ENCODE measurements at places on chromosomes 7 and 10.

DNA sequence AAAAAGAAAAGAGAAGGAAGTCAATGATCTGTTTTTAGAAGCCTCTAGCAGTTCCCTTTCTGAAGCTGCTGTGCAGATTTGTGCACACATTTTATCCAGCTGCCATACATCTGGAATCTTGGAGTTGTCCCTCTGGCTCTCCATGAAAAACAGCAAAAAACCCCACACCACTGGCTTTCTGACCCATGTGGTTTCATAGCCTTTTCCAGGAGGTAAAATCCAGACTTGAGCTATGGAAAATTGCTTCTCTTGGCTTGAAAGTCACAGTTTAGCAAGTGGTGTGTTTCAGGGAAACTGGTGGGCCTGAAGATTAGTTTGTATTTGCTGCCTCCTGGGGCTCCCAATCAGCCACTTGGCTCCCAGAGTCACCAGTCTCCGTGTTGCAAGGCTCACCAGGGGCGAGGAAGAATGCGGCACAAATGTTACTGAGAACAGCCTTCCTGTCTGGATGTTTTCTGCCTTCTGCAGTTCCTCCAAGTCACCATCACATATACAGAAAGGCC is 50.1 kb upstream of the ADRB1 start:
- DNase-seq = no peak

DNA sequence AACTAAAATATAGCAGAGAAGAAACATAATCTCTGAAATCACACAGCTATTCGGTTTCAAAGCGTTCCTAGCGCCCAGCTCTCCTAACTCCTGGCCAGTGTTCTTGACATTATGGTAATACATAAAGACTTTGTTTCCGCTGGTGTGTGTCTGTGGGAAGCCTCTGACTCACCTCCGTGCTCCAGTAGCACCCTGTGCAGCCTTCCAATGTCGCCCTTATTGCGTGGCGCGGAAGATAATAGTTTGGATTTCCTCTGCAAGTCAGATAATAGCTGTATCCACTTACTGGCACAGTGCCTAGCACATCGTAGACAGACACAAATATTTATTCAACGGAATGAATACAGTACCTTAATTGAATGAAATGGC is 570 bp downstream of the BMS1 start:
- no peak for DNase-seq

- DNase-seq = no peak
Measured at GRCh38 chr7:22231806-22232205, 125.1 kb downstream of the RAPGEF5 start.

DNA sequence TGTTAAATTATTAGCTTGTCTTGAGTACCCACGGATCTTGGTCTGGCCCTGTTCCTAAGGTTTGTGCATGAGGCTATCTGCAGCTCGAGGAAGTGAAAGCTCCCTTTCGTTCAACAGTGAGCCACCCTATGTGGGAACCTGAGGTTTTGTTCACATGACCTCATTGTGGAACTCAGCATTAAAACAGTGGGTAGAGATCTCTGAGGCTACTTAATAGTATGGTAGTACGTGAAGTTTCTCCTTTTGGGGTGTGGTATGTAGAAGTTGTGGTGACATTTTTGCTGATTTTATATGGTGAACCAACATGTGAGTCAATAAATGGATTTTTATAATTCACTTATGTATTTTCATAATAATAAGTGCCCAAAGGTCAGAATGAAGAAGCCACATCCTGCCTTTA is 252.7 kb upstream of the FERD3L start:
- DNase-seq = no peak

GRCh38 chr10:8056378-8056777 is 1.9 kb downstream of the GATA3 start:
- DNase-seq = no peak

- DNase-seq = peak; percentile 41
Measured at GRCh38 chr10:5442065-5442989, 30.0 kb downstream of the NET1 start.

DNA sequence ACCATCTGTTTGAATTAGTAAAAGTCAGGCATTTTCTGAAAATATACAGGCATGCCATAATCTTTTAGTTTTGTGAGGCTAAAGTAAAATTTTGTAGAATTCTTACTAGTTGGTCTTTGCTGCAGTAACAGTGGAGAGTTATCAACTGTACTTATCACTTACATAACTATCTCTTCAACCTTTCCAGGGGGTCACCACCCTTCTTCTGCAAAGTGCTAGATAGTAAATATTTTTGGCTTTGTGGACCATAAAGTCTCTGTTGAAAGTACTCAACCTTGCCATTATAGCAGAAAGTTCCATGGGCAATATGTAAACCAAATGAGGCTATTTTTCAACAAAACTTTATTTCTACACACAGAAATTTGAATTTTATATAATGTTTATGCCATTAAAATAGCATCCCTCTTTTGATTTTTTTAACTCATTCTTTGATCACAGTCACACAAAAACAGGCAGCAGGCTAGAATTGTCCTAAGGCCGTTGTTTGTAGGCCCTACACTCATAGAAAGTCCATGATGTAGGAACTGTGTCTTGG is 59.5 kb upstream of the KLF6 start:
- no peak for DNase-seq

GRCh38 chr10:87850742-87851205 is 12.6 kb downstream of the KLLN start:
- DNase-seq = no peak

DNA sequence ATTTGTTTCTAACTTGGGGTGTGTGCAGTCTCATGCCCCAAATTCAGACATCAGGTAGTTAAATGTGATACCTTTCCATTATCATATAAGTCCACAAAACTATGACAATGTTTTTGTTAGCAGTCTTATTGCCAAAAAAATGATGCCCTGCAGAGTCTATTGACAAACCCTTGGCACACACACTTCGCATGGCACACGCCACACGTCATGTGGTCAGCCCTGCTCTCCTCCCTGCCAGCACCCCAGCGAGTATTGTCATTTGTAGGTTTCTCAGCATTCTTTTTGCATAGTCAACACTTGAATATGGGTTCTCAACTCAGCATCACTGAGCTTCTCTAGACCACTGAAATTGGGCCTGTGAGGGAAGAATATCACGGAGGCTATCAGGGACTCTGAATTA is 356.0 kb downstream of the INHBA start:
- no peak for DNase-seq

DNA sequence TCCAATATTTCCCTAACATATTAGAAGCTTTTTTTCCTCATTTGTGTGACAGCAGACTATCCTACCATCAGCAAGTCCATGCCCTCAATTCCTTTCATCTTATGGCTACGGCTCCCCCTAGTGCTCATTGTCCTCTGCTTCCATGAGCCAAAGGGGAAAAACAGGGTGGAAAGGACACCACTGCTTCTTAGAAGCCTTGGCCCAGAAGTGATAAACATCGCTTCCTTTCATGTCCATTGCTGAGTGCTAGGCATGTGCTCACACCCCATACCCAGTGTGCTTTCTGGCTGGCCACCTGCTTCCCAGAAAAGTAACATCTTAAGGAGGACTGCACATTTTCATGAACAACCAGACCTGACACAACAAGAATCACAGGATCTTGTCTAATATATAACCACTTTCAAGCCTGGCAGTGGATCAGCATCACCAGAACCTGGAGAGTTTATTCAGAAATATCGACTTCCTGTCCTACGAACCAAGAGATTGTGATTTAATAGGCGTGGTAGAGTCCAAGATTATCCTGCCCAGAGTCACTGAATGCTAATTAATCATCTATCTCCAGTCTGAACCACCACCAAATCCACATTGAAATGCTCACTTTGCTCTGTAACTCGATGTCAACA is 650.5 kb upstream of the SORCS1 start:
- peak; percentile 7 for DNase-seq

DNA sequence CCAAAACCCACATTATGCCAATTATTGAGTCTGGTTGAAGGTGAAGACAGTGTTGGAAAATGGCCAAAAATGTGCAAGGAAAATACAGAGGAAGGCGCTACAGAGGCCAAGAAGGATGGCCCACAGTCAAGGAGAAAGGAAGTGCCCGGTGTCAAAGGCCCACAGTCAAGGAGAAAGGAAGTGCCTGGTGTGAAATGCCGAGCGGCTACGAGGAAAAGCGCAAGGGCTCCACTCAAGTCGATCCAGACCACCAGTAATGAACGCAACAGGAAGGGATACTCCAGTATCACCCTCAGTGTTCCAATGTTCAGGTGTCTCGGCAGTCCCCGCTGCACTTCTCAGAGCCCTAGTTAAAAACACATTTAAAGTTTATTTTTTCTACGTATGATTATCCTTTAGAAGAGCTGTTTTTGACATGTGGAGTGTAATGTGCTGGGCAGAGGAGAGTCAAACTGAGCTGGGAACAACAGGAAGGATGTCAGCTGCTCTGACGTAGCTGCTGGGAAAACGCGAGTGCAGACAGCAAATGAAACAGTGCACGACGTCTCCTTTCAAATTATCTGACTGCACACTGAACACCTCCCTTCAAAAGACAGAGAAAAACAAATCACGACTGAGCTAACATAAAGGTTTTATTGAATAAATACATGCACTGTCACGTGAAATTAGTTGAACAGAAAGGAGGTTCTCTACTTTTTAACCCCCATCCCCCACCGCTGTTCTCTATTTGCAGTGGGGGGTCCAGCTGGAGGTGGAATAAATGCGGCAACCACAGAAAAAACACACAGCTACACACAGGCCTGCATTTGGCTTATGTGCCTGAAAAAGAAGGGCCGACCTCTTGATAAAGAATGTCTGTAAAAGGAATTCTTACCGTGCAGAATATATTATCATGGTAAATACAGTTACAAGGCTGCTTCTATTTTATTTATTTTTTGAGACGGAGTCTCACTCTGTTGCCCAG is 26.1 kb upstream of the NCAPG2 start:
- peak; percentile 52 for DNase-seq

GRCh38 chr7:74202841-74203556 is 6.8 kb upstream of the LAT2 start:
- DNase-seq = no peak

- DNase-seq = no peak
Measured at GRCh38 chr10:26844396-26844975, 16.3 kb downstream of the ABI1 start.

- peak; percentile 48 for DNase-seq
Measured at GRCh38 chr7:45160417-45160881, 2.9 kb downstream of the RAMP3 start.

GRCh38 chr7:27389496-27389895 is 146.9 kb downstream of the EVX1 start:
- no peak for DNase-seq

- no peak for DNase-seq
Measured at GRCh38 chr7:85135977-85136376, 50.9 kb downstream of the SEMA3D start.

DNA sequence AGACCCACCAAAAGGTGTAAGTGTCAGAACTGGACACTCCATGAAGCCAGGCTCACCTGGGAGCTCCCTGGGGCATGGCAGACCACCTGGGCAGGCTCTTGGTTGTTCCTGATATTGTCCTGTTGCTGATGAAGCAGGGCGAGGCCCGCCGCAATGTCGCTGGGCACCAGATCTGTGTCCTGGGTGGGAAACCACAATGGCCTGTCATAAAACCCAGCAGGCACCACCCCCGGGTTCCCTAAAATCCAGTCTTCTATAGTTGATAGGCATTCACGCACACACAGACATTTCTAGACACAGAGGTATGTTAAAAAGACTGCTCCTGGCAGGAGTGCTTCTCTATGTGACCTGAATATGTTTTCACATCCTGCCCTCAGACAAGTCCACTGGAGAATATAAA is 15.0 kb downstream of the DAGLB start:
- no peak for DNase-seq

GRCh38 chr10:1600861-1601260 is 136.5 kb downstream of the ADARB2 start:
- DNase-seq = no peak

GRCh38 chr7:43112941-43113621 is 634 bp downstream of the HECW1 start:
- peak; percentile 47 for DNase-seq

GRCh38 chr7:74417419-74417971 is 36.2 kb upstream of the GTF2IRD1 start:
- DNase-seq = peak; percentile 92

DNA sequence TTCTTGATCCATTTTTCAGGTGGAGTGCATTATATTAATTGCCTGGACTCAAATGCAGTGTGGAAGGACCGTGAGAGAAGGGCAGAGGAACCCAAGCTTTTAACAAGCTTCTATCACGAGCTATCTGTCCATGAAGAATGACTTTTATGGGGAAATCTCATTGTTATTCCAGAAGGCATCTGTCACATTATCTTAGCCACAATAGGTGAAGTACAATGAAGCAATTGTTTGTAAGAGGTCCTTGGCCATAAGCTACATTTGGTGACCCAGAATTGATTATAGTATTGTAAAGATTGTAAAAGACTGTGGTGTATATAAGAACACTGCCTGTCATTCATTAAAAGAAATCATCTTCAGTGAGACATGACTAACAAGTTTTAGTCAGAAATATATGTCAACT is 58.6 kb upstream of the RELN start:
- DNase-seq = no peak

DNA sequence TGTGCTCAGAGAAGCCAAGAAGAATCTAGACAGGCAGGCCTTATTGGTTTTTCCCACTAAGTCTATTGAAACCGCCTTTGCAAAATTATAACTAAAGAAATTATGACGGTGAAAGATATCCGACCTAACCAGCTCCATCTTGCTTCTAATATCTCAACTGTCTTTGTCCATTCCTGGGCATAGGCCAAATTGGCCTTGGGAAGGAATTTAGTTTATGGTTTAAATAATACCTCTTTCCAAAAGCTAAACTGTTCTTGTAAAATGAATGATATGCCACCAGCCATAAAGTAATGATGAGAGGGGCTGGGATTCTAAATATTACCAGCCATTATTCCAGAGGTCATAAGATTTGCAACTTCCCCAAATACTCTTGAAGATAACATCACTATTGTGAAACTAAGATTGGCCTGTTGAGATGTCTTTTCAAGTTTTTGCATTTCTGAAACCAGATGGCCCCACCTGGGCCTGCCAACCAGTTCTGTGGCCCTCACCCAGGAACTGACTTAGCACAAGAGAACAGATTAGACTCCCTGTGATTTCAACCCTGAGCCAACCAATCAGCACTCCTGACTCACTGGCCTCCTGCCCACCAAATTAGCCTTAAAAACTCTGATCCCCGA is 41.2 kb upstream of the SLC35G1 start:
- DNase-seq = no peak

GRCh38 chr7:156491435-156491834 is 149.1 kb upstream of the RNF32 start:
- no peak for DNase-seq

- DNase-seq = no peak
Measured at GRCh38 chr7:140489026-140489359, 9.7 kb upstream of the MKRN1 start.

DNA sequence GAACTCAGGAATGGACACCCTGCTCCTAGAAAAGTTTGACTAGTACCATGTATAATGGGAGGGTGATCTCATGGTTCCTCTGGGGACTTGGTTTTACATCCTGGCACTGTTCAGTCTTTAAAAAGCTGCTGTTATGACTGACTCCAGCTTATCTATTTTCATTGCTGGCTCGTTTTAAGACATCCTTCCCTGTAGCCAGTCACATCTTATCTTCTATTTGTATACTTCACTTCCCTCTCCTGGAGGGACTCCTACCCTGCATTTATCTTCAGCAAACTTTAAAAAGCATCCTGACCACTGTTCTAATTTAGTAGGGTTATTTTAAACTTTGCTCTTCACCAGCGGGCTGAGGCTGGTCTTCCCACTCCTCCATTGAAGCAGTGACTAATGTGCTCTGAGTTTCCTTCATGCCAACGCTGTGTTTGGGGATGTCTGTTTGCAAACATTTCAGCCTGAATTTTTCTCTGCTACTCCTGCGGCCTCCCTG is 72.9 kb upstream of the ARMC3 start:
- DNase-seq = no peak

All from frontal cortex (tissue), 4 donors.